ENCODE measurements at places on chromosomes 1 and 21.

- no peak for DNase-seq
Observed at GRCh38 chr1:44733365-44733764, 2.4 kb upstream of the RNU5D-1 start.

GRCh38 chr1:180041582-180041981, 87.0 kb downstream of the CEP350 start:
- no peak for DNase-seq

DNA sequence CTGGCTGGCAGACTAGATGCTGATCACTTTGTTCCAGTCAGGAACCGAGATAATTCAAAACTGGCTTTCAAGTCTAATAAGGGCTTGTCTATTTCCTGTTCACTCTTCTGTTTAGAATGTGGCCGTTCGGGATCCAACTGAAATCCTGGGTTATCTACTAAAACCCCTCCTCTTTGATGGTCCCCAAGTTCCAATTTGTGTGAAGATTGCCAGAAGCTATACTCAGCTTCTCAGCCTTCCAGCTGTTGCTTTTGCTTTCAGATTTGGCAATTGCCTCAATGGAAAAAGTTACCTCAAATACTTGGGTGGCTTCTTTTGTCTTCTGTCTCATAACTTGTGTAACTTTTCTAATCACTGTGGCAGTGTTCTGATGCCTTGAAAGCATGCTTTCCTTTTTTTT, 43.7 kb downstream of the BTBD8 start:
- no peak for DNase-seq

GRCh38 chr1:98870959-98871903, 133.4 kb downstream of the PLPPR5 start:
- no peak for DNase-seq

DNA sequence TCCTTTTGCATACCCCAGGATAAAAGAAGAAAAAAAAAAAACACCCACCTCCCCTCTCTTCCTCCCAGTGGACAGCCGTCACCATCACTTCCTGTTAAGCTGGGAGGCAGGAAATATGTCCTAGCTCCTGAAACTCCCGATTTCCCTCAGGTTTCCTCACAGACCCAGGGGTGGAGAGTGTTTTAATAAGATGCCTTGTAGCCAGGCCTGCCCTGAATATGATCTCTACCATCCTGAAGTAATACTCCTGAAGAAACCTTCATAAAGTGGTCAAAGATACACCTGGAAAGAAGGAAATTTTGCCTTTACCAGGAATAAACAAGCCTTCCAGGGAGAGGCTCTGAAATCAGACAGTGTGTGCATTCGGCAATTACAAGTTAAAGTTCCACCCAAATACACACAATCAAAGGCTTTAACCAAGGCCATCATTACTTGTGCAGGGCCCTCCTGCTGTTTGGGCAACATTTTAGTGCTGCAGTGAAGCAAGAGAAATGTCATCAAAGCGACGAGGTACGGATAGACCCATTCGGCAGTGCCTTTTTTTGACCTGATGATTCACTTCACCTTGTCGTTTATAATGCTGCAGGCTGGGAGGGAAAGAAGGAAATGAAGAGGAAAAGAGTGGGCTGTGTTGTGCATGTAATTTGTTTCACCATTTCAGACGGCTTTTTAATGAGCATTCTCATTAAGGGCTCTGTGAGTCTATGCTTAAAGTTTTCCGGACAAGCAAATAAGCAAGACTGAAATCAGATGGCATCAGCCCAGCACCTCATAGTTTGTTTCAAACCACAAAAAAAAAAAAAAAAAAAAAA, 41.0 kb upstream of the RASAL2 start:
- no peak for DNase-seq

DNA sequence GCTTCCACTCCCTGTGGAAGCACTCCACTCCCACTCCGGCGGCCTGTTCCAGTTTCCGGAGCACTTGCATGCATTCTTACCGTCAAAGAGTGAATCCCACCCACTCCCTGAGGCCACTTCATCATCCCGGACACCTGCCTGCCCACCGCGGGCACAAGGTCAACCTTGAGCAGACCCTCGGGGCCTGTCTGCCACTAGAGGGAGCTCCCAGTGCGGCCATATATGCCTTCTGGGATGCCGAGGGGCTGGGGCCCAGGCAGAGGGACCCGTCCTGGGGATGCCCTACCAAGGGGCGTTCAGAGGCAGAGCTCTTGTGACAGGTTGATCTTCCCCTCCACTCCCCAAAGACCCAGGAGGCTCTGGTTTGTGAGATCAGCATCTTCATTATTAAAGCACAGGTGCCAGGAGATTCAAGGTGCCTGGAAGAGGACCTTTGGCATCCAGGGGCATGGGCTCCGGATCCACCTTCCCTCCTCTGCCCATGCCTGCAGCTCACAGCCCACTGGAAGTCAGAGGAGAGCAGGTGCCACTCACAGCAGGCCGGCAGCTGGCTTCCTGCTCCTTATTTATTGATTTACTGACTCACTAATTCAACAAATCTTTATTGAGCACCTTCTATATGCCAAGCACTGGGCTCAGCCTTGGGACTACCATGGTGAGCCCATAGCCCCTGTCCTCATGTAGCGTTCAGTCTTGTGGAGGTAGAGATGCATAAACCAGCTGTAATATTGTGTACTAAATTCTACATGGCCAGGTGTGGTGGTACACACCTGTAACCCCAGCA, 47.3 kb downstream of the UBIAD1 start:
- DNase-seq, result no peak

DNA sequence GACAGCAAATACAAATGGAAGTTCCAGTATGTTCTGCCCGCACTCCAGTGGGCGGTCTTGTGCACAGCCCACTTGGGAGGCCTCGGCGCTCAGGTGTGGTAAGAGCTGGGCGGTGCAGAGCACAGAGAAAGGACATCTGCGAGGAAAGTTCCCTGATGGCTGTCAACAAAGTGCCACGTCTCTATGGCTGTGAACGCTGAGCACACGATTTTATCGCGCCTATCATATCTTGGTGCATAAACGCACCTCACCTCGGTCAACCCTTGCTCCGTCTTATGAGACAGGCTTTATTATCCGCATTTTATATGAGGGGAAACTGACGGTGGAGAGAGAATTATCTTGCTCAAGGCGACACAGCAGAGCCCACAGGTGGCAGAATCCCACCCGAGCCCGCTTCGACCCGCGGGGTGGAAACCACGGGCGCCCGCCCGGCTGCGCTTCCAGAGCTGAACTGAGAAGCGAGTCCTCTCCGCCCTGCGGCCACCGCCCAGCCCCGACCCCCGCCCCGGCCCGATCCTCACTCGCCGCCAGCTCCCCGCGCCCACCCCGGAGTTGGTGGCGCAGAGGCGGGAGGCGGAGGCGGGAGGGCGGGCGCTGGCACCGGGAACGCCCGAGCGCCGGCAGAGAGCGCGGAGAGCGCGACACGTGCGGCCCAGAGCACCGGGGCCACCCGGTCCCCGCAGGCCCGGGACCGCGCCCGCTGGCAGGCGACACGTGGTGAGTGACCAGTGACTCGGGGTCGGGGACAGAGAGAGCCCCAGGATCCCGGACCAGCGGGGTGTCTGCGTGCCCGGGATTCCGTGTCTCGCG, at the start of gene IL12RB2:
TSS of gene IL12RB2 (plus strand) at position 623 of the 810 bp plus-strand sequence. CDS start 12,496 bp downstream, outside the sequence.
- no peak for DNase-seq

GRCh38 chr1:1631782-1632420, at the start of gene MMP23B:
TSS of gene MMP23B (plus strand) at chr1:1632173. CDS start at chr1:1632219, 46 bp downstream.
- DNase-seq, result no peak

GRCh38 chr1:70909262-70909822, 138.3 kb downstream of the PTGER3 start:
- DNase-seq, result no peak

GRCh38 chr1:116991171-116991845, 10.3 kb upstream of the CD101 start:
- no peak for DNase-seq

- no peak for DNase-seq
Observed at GRCh38 chr1:112852276-112852675, 103.7 kb downstream of the SLC16A1 start.

DNA sequence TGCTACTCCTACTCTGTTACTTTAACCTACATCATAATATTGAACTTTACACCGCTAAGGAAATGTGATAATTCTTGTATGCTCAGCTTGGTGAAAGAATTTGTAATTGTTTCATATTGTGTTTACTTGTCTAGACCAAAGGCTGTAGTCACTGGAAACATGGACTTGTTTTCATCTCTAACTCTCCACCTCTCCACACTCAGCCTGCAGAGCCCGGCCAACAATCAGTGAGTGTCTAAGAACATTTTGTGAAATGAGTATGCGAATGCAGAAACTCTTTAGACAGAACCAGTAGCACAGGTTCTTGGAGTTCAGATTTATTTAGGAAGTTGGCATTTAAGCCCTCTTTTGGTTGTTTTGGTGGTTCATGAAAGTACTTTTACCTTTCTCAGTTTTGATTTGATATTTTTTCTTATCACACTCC, 3.2 kb upstream of the RWDD3 start:
- no peak for DNase-seq

GRCh38 chr1:46171351-46171750, 3.5 kb upstream of the TSPAN1 start:
- no peak for DNase-seq

GRCh38 chr1:33119532-33120217, 38.7 kb downstream of the AZIN2 start:
- DNase-seq, result no peak

DNA sequence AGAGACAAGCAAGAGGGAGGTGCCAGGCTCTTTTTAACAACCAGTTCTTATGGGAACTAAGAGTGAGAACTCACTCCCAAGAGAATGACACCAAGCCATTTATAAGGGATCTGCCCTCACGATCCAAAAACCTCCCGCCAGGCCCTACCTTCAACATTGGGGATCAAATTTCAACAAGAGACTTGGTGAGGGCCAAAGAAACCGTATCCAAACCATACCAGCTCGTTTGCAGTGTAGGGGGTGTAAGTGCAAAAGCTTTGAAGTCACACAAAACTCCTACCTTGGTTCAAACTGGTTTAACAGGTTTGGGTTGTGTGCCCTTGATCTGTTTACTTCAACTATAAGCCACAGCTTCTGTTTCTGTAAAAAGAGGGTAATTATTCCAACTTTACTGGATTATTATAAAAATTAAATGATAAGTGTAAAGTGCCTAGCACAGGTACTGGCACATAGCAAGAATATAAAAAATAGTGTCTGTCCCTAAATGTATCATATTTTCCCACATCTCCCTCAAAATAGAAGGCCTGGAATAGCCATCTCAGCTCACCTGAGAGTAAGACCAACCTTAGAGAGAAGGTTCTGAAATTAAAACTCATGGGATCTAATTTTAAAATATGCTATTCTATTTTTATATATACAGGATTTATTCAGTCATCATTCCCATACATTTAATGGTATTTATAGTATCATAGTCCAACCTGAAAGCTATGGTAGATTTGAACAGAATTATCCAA, 7.0 kb upstream of the USP25 start:
- DNase-seq, result no peak

DNA sequence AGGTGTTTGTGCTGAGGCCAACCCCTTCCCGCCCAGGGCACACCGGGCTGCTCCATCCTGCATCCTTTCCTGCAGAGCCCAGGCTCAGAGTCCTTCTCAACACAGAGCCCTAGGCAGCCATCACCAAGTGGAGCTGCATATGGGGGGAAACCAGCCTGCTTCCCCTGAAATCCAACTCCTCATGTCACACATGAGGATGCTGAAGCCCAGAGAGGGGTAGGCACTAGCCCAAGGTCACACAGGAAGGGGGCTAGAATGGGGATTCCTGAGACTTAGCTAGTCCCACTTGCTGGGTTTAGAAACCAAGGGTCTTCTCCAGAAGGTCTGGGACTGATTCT, 5.5 kb upstream of the TNFRSF1B start:
- DNase-seq, result no peak

DNA sequence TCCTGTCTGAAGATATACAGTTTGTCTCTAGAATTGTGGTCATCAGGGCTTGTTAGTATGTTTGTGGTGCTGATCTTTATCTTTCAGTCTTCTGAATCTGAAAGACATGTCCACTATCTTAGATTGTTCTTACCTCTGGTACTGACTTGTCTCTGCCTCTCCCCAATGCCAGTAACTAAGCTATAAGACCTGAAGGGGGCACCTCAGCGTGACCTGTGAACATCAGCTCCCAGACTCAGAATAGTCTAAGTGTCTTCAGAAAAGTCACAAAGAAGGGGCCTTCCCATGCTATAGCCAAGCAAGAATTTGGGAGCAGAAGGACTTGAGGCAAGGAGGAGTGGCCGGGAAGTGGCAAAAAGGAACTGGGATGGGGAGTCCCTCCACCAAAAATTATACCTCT, 178.1 kb downstream of the NTNG1 start:
- DNase-seq, result no peak

DNA sequence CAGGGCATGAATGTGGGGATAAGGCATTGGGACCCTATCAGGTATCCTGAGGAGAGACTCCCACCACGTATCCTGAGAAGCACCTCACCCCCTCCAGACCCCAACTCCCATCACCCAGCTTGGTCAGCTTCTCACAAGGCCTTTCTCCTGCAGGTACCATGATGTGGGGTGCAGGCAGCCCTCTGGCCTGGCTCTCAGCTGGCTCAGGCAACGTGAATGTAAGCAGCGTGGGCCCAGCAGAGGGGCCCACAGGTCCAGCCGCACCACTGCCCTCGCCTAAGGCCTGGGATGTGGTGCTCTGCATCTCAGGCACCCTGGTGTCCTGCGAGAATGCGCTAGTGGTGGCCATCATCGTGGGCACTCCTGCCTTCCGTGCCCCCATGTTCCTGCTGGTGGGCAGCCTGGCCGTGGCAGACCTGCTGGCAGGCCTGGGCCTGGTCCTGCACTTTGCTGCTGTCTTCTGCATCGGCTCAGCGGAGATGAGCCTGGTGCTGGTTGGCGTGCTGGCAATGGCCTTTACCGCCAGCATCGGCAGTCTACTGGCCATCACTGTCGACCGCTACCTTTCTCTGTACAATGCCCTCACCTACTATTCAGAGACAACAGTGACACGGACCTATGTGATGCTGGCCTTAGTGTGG, 1.3 kb downstream of the GPR3 start:
- DNase-seq, result no peak

- no peak for DNase-seq
Observed at GRCh38 chr1:226126824-226127569, 59.5 kb downstream of the ACBD3 start.

DNA sequence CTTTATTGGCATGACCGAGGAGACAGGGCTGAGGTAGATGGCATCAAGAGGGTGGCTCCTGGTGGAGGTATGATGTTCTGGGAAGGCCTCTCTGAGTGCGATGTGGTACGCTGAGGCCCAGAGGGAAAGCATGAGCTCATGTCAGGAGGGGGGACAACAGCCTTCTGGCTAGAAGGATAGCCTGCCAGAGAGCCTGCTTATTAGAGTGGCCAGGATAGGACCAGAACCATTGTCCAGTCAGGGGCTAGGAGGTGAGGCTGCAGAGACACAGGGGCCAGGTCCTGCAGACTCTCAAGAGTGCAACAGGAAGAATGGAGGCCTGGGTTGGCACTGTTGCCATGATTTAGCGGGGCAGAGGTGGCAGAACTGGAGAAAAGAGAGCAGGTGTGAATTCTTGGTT, 7.3 kb downstream of the ADARB1 start:
- DNase-seq, result no peak

GRCh38 chr1:232529747-232530146, 100.2 kb downstream of the SIPA1L2 start:
- no peak for DNase-seq

GRCh38 chr1:94130851-94131595, 10.1 kb upstream of the ABCA4 start:
- no peak for DNase-seq

GRCh38 chr1:174393885-174394284, 53.9 kb upstream of the GPR52 start:
- no peak for DNase-seq

- no peak for DNase-seq
Observed at GRCh38 chr21:43299441-43300277, 127.3 kb downstream of the SIK1 start.

GRCh38 chr1:245835386-245835785, 671.7 kb downstream of the SMYD3 start:
- DNase-seq, result no peak

- no peak for DNase-seq
Observed at GRCh38 chr21:24110846-24111245, 1496.4 kb downstream of the MRPL39 start.

All from substantia nigra (tissue), 51 donors.